ENCODE measurements at places on chromosomes 13 and 19. TPM values are rescaled to one million over a fixed set of nuclear protein-coding genes. Genes with fewer than 3 reads are reported as not detected.

- H3K36me3 ChIP-seq = no peaks in the 10 kb centered on the region
- no peaks in the 10 kb centered on the region for H3K4me1 ChIP-seq
- no peak overlapping the region for H3K27ac ChIP-seq
- DNase-seq = no peak
- H3K27me3 ChIP-seq = no peaks in the 10 kb centered on the region
These were observed 41.9 kb downstream of the TBC1D4 start for GRCh38 chr13:75440100-75440499.

DNA sequence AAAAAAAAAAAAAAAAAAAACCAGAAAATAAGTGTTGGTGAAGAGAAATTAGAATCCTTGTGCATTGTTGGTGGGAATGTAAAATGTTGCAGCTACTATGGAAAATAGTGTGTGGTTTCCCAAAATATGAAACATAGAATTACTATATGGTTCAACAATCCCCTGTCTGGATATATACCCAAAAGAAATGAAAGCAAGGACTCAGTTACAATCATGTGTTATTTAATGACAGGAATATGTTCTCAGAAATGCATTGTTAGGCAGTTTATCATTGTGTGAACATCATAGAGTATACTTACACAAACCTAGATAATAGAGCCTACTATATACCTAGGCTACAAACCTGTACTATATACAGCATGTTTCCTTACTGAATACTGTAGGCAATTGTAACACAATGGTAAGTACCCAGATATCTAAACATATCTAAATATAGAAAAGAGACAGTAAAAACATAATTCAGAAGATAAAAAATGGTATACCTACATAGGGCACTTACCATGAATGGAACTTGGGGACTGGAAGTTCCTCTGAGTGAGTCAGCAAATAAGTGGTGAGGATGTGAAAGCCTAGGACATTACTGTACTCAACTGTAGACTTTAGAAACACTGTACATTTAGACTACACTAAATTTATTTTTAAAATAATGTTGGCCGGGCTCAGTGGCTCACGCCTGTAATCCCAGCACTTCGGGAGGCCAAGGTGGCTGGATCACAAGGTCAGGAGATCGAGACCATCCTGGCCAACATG, 25.7 kb upstream of the SLC7A1 start:
- DNase-seq = no peak
- no peak overlapping the region for H3K4me3 ChIP-seq
- H3K4me1 ChIP-seq = no peaks in the 10 kb centered on the region

- no peaks in the 10 kb centered on the region for H3K36me3 ChIP-seq
- no peaks in the 10 kb centered on the region for H3K27me3 ChIP-seq
- H3K27ac ChIP-seq = peak overlapping the region; percentile 66
- H3K4me1 ChIP-seq = peaks cover 5% of the 10 kb centered on the region
- H3K4me3 ChIP-seq = peak overlapping the region; percentile 11
- DNase-seq = peak; percentile 39
These were observed 320.1 kb downstream of the ZNF536 start for GRCh38 chr19:30692181-30692811.

- no peaks in the 10 kb centered on the region for H3K36me3 ChIP-seq
- no peak overlapping the region for H3K27ac ChIP-seq
- peaks cover 4% of the 10 kb centered on the region for H3K4me1 ChIP-seq
- H3K27me3 ChIP-seq = no peaks in the 10 kb centered on the region
These were observed 24.3 kb downstream of the C13orf46 start for GRCh38 chr13:113949546-113949945.

DNA sequence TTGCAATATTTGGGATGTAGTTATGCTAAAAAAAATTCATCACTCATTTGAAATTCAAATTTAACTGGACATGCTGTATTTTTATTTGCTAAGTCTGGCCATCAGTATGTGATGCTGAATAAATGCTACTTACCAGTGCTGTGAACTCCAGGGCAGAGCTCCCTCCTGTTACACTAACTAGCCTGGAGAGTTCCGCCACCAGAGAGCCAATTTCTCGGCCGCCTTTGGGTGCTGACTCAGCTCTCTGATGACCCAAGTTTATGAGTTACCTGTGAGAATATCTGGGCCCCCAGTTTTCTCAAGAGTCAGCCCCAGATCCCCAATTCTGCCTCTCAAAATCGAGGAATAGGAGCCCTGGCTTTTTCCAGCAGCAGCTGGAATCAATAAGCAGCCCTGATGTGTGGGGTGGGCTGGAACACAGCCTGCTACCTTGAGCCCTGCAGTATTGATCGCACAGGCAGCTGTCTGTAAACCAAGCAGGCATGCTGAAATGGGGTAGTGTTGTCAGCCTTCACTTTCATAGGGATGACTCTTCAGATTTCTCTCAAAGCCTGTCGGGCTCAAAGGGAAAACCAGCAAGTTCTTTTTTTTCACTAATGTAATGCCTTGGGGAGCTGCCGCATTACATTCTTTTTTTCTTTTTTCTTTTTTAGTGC, 113.7 kb downstream of the DNAJC15 start:
- H3K4me3 ChIP-seq = no peak overlapping the region
- no peaks in the 10 kb centered on the region for H3K4me1 ChIP-seq
- no peak for DNase-seq
- H3K27me3 ChIP-seq = no peaks in the 10 kb centered on the region
- H3K36me3 ChIP-seq = no peaks in the 10 kb centered on the region

DNA sequence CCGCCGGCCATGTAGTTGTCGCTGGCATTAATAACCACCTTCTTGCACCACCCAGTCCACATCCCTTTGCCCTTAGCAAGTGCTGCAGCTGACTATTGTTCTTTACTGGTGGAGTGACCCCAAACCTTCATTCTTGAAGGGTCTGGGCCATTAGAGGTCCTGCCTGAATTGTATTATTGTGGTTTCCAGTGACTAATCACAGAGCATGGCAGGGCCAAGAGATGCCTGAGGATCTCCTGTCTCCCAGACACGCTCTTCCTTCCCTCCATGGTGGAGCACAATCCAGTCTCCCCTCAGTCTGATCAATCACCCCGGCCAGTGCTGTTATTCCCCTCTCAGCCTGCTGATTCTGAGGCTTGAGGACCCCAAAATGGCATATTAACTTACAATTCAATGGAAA, 39.0 kb downstream of the C1QTNF9 start:
- no peaks in the 10 kb centered on the region for H3K36me3 ChIP-seq
- H3K27ac ChIP-seq = no peak overlapping the region
- H3K4me3 ChIP-seq = no peak overlapping the region
- DNase-seq = no peak
- no peaks in the 10 kb centered on the region for H3K4me1 ChIP-seq

DNA sequence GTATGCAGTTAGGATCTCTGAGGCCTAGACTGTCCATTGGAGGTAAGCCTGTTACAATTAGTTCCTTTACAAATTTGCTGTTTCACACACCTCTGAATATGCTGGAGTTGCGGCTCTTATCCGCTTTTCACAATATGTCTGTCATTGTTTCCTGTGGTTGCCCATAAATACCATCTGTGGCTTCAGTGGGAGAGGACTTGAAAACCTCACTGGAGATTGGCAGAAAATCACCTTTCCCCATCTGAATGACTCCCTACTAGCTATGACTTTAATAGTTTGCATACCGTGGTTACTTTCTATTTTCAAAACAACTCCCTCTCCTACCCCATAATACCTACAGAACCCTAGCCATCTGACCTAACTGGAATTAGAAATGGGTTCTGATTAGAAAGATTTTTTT, 454.3 kb downstream of the PCDH17 start:
- H3K36me3 ChIP-seq = no peaks in the 10 kb centered on the region

DNA sequence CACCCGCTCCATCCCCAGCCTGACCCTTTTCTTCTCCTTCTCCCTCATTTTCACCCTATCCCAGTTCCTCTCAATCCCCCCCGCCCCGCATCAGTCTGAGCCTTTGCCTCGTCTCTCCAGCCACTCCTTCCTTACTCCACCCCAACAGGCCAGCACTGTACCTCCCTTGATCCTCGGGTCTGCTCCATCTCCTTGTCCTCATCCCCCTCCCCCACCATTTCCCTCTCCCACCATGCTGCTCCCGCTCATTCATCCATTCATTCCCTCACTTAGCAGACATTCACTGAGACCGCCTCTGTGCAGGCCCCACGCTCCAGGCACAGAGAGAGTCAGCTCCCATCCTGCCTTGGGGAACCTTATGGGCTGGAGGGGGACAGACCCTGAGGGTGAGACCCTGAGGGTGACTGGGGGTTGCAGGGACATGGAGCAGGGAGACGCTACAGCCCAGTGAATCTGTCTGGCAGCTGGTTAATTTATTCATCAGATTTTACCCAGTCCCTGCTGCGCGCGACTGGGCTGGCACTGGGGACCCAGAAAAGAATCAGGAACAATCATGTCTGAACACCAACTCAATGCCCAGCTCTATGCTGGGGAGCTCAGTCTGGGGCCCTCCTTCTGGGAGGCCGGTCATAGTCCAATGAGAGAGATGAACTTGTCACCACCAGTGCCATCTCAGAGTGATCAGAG, 881 bp downstream of the ARHGAP33 start:
- DNase-seq = no peak
- H3K27ac ChIP-seq = peak overlapping the region; percentile 75
- H3K4me3 ChIP-seq = peak overlapping the region; percentile 40
- H3K36me3 ChIP-seq = no peaks in the 10 kb centered on the region

GRCh38 chr19:45773384-45773783, 4.3 kb upstream of the SIX5 start:
- H3K4me1 ChIP-seq = no peaks in the 10 kb centered on the region
- H3K4me3 ChIP-seq = no peak overlapping the region
- H3K27ac ChIP-seq = no peak overlapping the region
- no peaks in the 10 kb centered on the region for H3K36me3 ChIP-seq
- DNase-seq = no peak
- no peaks in the 10 kb centered on the region for H3K27me3 ChIP-seq

GRCh38 chr19:18049385-18049784, 37.3 kb downstream of the IL12RB1 start:
- H3K27me3 ChIP-seq = no peaks in the 10 kb centered on the region
- no peaks in the 10 kb centered on the region for H3K36me3 ChIP-seq
- DNase-seq = peak; percentile 82
- H3K4me3 ChIP-seq = no peak overlapping the region
- H3K27ac ChIP-seq = peak overlapping the region; percentile 76

DNA sequence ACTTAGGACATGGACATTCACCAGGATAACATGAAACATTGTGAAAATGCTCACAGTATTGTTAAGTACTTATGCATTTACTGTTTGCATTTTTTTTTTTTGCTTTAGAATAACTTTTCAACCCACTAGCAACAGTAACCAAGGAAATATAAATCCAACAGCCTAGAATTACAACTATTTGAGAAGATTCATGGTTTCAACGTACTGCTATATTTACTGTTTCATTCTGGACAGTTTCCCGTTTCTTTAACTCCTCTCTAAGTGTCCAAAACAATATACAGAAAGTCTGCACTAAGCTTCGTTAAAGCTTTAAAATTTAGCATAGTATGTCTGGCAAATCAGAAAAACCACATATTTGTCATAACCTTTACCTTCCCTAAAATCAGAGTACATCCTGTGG, 2.7 kb downstream of the SMAD9 start:
- no peak for DNase-seq
- H3K4me1 ChIP-seq = no peaks in the 10 kb centered on the region
- H3K36me3 ChIP-seq = no peaks in the 10 kb centered on the region
- no peaks in the 10 kb centered on the region for H3K27me3 ChIP-seq

- H3K27ac ChIP-seq = peak overlapping the region; percentile 50
- H3K4me1 ChIP-seq = no peaks in the 10 kb centered on the region
- H3K4me3 ChIP-seq = no peak overlapping the region
- no peaks in the 10 kb centered on the region for H3K36me3 ChIP-seq
These were observed 66.8 kb upstream of the RAP2A start for GRCh38 chr13:97367016-97367822.

CYP4F11 gene
- 0.21 TPM for total RNA-seq

GNG14 gene
- total RNA-seq = not detected

SLC25A42 gene
- 25.7 TPM for total RNA-seq

IL27RA gene
- 1.0 TPM for total RNA-seq

TMPRSS9 gene
- total RNA-seq = 0.69 TPM
